NCI-H526 treated with DMSO at 0.1 percent for 48 hours (cell line): ENCODE measurements at places on chromosomes 3 and 15.

DNA sequence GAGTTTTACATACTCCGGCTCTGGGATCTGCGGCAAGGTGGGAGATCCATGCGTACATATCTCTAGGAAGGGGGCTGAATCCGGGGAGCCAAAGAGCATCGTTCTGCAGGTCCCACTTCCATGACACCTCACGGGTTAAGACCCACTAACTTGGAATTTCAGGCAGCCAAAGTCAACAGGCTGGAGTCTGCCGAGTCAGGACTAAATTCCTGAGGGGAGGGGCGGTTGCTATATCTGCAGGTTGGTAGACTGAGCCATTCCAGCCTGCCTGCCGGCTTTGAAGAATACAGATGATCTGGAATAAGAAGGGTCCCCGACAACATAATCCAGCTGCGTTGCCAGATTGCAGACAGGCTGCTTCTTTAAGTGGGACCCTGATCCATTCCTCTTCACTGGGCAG is 65.4 kb upstream of the PEX5L start:
- DNase-seq, result no peak

DNA sequence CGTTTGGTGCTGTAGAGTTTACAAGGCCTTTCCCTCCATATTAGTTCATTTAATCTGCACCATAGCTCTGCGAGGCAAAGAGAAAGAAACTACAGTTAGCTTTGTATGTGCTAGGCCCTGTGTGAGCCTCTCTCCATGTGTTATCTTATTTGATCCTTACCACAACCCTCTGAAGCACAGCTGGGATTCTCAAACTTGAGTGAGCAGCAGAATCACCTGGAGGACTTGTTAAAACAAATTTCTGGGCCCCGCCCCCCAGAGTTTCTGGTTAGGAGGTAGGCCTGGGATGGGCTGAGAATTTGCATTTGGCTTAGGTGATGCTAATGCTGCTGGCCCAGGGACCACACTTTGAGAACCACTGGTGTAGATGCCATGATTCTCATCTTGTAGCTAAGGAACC is 12.3 kb downstream of the CA12 start:
- no peak for DNase-seq

GRCh38 chr3:39910826-39911464 is 101.5 kb downstream of the MYRIP start:
- no peak for DNase-seq

- DNase-seq, result no peak
Measured at GRCh38 chr3:194333981-194334320, 17.2 kb downstream of the CPN2 start.

GRCh38 chr3:30193625-30194044 is 412.8 kb upstream of the TGFBR2 start:
- DNase-seq, result no peak

- no peak for DNase-seq
Measured at GRCh38 chr3:121552379-121552778, 6.6 kb upstream of the POLQ start.

- no peak for DNase-seq
Measured at GRCh38 chr15:98513428-98513986, 134.8 kb upstream of the IGF1R start.

- no peak for DNase-seq
Measured at GRCh38 chr15:66692391-66692790, 9.6 kb upstream of the SMAD6 start.

DNA sequence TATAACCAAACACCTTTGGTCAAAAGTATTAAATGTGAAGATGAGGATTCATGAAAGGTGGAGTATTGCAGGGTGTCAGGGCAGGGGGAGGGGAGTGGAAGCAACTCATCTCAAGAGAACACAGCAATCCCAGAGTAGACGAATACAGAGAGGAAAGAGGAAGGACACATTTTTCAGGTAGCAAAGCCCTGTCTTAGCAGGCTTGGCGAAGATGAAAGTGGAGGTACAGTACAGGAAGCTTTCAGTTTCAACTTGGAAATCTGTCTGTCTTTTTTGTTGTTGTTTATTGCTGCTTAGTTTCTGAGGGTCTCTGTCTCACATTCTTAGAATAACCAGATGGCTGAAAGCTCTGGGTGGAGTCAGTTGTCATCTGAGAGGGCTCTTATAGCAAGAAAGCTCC is 80.8 kb upstream of the GPR149 start:
- DNase-seq, result no peak
